ENCODE measurements at places on chromosomes 6 and 20.

DNA sequence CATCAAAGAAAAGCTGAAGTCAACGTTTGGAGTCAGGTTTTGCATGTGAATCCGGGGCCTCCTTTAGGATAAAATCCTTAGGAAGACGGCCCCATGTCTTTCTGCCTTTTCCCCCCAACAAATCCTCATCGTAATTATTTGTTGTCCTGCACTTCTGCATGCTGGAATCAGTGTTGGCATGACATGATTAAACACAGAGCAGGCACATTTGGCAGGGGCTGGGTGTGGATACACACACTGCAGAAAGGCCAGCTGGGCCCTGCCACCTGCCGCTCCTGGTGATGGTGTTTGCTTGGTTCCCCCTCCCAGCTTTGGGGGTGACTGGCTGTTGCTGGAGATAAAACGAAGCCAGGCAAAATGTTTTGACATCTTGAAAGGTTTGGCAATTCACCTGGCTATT, 46.3 kb upstream of the FOXA2 start:
- no peak for DNase-seq

DNA sequence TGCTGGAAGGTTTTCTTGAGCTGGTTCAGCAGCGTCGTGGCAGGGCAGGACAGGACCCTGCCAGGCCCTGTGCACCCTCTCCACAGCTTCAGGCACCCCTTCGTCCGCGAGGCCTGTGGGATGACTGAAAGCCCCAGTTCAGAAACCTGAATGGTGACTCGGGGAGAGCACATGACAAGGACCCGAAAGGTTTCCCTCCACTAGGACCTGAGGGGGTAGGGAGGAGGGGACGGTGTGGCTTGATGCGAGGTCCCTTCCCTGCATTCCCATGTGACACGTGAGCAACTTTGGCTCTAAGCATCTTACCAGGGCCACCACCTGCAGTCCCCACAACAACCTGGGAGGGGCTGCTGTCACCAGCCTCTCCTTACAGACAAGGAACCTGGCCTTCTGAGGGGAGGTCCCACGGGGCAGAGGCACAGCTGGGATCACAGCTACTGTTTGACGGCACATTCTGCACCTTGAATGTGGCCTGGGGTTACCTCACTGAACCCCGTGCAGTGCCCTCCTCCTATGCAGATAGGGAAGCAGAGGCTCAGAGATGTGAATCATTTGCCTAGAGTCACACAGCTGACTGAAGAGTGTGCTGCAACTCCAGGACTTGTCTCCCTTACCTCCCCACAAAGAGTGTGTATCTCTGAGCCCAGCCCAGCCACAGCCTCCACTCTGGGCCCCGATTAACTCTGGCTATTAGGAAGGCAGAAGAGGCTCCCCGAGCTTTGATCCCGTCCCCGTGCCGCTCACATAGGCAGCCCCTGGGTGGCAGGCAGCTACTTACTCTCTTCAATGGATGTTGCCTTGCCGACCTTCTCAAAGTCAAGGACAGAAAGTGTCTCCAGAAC, 84.6 kb downstream of the PTPN1 start:
- DNase-seq = peak; percentile 30

- DNase-seq = no peak
Measured at GRCh38 chr20:61503106-61503505, 251.0 kb downstream of the CDH4 start.

GRCh38 chr6:157403686-157404051, 22.7 kb downstream of the ZDHHC14 start:
- DNase-seq = no peak

DNA sequence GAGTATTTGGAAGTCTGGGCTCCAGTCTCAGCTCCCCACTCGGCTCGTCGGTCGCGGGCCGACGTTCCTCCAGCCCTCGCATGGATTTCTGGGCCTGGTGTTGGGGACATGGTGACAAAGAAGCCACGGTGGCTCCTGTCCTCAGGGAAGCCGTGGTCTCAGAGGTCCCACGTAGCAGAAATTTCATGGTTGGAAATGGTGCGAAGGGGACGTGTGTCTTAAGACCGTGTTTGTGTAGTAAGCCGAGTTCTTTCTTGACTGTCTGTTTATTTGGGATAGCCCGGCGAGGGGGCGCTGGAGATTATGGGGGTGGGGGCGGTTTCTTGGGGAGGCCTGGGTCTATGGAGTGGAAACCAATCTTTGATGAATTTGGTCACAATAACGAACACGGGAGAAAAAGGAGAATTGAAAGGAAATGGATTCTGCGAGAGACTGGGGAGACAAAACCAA, 23.5 kb upstream of the MAP3K7 start:
- no peak for DNase-seq

- DNase-seq = no peak
Measured at GRCh38 chr6:144744720-144745119, 459.6 kb downstream of the UTRN start.

DNA sequence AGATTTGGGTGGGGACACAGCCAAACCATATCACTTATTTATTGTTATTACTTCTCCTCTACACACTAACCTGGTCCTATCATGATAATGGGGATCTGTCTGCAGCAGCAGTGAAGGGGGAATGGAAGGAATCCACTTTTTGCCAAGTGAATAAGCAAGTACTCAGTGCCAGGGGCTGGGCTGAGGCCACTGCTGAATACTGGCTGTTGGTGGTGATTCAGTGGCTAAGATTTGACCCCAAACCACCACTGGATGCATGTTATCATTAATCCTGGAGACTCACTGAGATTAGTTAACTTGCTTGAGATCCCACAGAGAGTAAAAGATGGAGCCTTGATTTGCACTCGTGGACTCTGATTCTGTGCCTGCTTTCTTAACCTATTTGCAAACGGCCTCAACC, 127.7 kb downstream of the TSHZ2 start:
- DNase-seq = no peak

GRCh38 chr6:89297695-89298351, 17.3 kb downstream of the GABRR2 start:
- DNase-seq = peak; percentile 35

DNA sequence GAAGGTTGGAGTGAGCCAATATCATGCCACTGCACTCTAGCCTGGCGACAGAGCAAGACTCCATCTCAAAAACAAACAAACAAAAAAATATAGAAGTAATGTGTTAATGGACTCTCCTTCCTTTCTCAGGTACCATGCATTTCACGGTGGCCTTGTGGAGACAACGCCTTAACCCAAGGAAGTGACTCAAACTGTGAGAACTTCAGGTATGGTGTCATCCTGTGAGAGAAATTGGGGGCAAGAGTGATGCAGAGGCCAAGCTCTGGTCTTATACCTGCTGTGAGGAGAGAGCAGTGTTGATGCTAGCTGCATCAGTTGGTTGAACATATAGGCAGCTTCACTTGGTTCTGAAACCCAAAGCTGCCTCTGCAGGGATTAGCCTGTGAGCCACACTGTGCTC, 6.2 kb downstream of the ITCH start:
- no peak for DNase-seq

- no peak for DNase-seq
Measured at GRCh38 chr20:20371681-20372080, 3.8 kb downstream of the INSM1 start.

DNA sequence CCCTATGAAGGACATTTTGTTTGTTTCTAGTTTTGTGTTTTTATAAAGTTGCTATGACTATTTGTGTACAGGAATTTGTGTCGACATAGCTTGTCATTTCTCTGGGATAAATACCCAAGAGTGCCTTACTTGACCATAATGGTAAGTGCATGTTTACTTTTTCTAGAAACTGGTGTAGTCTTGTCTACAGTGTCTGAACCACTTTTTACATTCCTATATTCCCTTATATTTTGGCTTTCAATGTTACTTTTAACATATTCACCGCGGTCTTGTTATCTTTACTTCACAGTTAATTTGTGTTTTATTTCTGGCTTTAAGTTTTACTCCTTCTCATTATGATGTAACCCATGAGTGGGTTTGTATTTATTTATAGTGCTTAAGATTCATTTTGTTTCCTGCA, 444.4 kb upstream of the RGS17 start:
- no peak for DNase-seq

DNA sequence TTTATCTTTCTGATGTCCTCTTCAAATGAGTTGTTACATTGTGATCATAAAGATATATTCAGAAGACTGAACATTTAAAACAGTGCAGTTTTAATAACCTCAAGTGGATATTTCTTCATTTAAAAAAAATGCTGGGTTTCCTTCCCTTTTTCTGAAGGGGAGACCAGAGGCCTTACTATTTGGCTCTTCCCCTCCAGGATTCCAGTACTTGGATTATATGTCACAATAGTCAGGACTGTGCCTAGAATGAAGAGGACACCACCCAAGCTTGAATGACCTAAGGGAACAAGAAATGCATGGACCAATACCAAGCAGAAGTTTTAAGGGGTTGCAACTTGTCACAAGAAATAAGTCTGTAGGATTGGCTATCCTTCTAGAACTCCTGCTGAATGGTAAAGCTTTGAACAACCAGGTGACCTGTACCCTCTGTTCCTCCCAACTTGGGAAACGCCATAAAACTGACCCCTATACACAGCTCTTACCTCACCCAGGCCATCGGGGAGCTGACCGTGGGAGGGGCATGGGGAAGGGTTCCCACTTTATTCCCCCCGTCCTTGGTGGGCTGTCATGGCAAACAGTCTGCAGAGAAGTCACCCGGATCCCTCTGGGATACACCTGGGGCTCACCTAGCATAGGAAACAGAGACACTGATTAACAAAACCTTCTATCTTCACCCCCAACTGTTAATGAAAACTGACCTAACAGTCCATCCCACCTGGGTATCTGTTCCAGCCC, 2.0 kb downstream of the FRS3 start:
- DNase-seq = peak; percentile 54

DNA sequence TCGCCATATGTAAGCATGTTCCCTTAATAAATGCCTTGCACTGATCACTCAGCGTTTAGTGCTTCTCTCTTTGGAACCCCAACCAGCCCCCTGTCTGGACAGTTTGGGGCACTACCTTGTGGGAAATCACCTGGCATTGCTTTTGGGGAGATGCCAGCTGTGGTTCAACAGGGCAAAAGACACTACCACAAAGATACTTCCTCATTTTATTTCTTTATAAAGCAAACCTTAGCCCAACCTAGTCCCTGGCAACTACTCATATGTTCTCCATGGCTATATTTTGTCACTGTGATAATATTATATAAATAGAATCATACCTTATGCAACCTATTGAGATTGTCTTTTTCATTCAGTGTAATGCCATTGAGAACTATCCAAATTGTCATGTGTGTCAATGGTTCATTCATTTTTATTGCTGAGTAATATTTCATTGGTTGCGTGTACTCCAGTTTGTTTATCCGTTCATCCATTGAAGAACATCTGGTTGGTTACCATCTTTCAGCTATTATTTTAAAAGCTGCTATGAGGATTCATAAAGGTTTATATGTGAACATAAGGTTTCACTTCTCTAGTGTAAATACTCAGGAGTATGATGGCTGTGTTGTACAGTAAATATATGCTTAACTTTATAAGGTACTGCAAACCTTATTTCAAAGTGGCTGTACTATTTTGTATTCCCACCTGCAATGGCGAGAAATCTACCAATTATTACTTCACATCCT, 114.8 kb downstream of the MOXD1 start:
- DNase-seq = no peak

GRCh38 chr20:9867196-9867980, 28.5 kb upstream of the PAK5 start:
- no peak for DNase-seq

- DNase-seq = no peak
Measured at GRCh38 chr20:50133474-50134217, 19.9 kb downstream of the PEDS1 start.

- DNase-seq = no peak
Measured at GRCh38 chr6:2744778-2745177, 5.9 kb downstream of the MYLK4 start.

DNA sequence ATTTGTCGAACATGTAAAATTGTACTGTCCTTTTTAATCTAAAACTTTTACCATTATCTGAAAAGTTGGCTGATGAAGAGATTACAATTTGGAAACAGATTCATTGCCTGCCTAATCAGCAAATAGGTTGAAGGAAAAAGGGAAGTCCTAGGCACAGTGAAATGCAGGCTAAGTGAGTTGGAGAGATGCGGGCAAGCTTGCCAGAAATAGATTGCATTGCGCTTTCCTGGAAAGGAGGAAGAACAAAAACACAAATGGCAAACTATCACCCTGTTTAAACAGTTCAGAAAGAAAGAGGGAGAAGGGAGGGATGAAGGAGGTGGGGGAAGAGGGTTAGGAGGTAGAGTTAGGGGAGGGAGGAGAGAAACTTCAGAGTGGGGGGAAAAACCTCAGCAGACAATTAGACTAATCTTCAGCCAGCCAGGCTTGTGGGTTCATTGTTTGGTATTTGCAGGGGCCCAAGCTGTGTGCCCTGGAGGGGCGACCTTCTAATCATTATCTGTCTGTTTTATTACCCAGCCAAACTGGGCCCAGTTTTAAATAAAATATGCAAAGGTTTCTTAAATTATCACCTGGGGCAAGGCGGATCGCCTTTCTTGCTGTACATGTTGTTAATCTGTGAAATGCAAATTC, 465.2 kb downstream of the TFAP2B start:
- DNase-seq = peak; percentile 45

DNA sequence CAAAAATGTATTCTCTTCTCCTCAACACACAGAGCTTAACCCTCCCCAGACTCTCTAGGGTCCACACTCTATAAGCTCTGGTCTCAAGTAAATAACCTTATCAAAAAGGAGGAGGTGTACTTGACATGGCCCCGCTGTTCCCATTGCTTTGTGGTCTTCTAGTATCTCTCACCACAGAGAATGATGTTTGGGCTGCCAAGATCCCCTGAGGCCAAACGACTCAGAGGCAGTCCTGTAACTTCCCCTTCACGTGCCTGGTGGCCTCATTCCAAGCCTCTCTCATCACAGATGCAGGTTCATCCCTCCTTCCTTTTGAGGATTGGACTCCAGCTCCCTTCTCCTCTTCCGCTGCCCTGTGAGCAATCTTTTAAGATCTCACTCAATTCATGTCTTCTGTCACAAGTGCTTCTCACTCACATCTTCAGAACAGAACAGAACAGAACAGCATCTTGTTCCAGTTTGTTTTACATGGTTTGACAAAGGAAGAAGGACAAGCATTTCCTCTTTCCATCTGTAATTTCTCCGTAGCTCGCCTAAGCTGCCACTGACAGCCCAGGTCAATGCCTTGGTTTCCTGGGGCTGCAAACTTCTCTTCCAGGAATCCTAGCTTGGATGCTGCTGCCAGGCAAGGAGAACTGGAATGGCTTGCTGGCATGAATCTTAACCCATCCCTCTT, 541.5 kb downstream of the CD83 start:
- DNase-seq = peak; percentile 80

- DNase-seq = no peak
Measured at GRCh38 chr6:129750360-129750759, 40.4 kb upstream of the ARHGAP18 start.

GRCh38 chr20:51487565-51488268, 54.8 kb downstream of the NFATC2 start:
- DNase-seq = no peak
